ENCODE measurements at places on chromosomes 4 and X.

GRCh38 chr4:16116493-16116990 lies 32.7 kb upstream of the PROM1 start:
- DNase-seq = no peak

DNA sequence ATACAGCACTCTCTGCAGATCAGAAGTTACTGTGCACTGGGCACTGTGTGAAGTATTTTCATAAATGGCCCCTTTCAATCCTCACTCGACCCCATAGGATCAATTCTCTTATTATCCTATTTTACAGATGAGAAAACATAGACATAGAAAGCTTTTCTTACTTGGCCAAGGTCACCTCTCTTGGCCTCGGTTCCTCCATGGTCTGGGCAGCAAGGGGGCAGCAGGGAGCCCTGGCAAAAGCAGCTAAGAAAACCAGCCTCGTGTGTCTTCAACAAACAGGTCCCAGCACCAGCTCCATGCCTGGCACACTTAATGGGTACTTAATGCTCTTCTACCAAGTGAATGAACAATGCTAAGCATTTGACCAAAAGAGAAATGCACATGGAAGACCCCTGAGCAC lies 34.4 kb downstream of the BST1 start:
- no peak for DNase-seq

GRCh38 chr4:144589512-144589911 lies 56.4 kb upstream of the HHIP start:
- no peak for DNase-seq

DNA sequence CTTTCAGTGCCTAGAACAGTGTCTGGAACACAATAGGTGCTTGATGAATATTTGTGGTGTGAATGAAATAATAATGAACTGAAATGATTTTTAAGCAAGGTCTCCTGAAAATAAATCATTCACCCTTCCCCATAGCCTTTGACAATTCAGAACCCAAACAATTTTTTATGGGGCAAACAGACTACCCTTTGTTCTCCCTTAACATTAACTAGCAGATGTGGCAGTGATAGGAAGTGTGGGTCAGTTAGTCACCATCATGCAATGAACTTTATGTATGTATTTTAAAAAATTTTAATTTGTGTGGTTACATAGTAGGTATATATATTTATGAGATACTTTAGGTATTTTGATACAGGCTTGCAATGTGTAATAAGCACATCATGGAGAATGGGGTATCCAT lies 27.2 kb upstream of the CD40LG start:
- no peak for DNase-seq

GRCh38 chrX:2387614-2388239 lies 113.0 kb downstream of the DHRSX start:
- DNase-seq = no peak

- DNase-seq = no peak
Measured at GRCh38 chr4:38634047-38634759, 29.8 kb upstream of the KLF3 start.

Measured in suprapubic skin (tissue), 4 donors.